ENCODE measurements at places on chromosomes 6 and 20. TPM values are rescaled to one million over a fixed set of nuclear protein-coding genes. Genes with fewer than 3 reads are reported as not detected.

Gene FAM50B
- 11.6 TPM for total RNA-seq

Gene SFT2D1
- total RNA-seq: 31.8 TPM

Gene LGSN
- 0.41 TPM for total RNA-seq

Gene TP53TG5
- not detected for total RNA-seq

Gene TCP11
- total RNA-seq: not detected

Gene BMP5
- not detected for total RNA-seq

Gene GPR63
- 0.26 TPM for total RNA-seq

Gene PRICKLE4
- 17.7 TPM for total RNA-seq

Gene DAAM2
- 43.3 TPM for total RNA-seq

Gene BANF2
- total RNA-seq: not detected

Gene MED20
- 36.8 TPM for total RNA-seq

Gene TNNC2
- total RNA-seq: not detected

Gene SULF2
- total RNA-seq: 558 TPM

Gene GTSF1L
- total RNA-seq: not detected

Gene BPIFB1
- total RNA-seq: 0.21 TPM

Gene FOXF2
- total RNA-seq: not detected

Gene ZNF451
- total RNA-seq: 126 TPM

Gene SIRPD
- not detected for total RNA-seq

Gene ATP9A
- 15.1 TPM for total RNA-seq

Gene MRPS18A
- 87.4 TPM for total RNA-seq

Gene DOP1A
- 12.9 TPM for total RNA-seq

Gene LAMA2
- total RNA-seq: 61.5 TPM

Gene C20orf204
- 2.9 TPM for total RNA-seq

Gene CBLN4
- 26.2 TPM for total RNA-seq

Gene RBPJL
- not detected for total RNA-seq

Gene MYBL2
- total RNA-seq: 5.2 TPM

Gene PPP1R18
- total RNA-seq: 114 TPM

Gene KHDC1L
- not detected for total RNA-seq

Gene SLC22A1
- total RNA-seq: not detected

Gene PGC
- total RNA-seq: 2.1 TPM

Gene CPNE5
- total RNA-seq: 9.5 TPM

Gene GDAP1L1
- total RNA-seq: not detected

Gene ABHD16B
- not detected for total RNA-seq

Gene KIF6
- 1.6 TPM for total RNA-seq

Gene MAP1LC3A
- total RNA-seq: 6.7 TPM

Gene MYB
- not detected for total RNA-seq

Gene C6orf15
- total RNA-seq: not detected

Gene CFB
- 31.5 TPM for total RNA-seq

Data from uterus (tissue), 4 donors.